ENCODE measurements at places on chromosomes 13 and 19. TPM values are rescaled to one million over a fixed set of nuclear protein-coding genes. Genes with fewer than 3 reads are reported as not detected.
A peak's percentile ranks its signal among the peaks of the same experiment; 100 is the strongest.

The ZNF66 gene
- 4.1 TPM for polyA plus RNA-seq

The FTL gene
- 3,820 TPM for polyA plus RNA-seq

The NEK3 gene
- polyA plus RNA-seq = 5.0 TPM

The CEACAM21 gene
- 27.7 TPM for polyA plus RNA-seq

DNA sequence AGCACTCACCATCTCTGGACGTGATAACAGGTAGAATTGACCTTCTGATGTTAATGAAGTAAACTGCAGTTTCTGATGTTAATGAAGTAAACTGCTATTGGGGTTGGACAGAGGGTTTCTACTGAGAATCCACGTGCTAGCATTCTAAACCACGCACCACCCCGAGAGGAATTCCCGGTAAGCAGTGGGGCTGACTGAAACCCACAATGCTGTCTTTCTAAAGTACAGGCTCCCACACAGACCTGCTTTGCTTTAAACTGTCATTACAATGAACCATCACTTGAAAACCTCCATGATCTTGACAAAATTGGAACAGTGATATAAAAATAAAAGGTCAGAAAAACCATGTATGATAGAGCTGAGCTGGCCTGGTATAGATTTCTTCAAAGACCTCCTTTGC lies 559.0 kb downstream of the FGF9 start:
- no peaks in the 10 kb centered on the region for H3K36me3 ChIP-seq
- H3K27ac ChIP-seq = no peak overlapping the region
- no peaks in the 10 kb centered on the region for H3K27me3 ChIP-seq
- H3K4me1 ChIP-seq = no peaks in the 10 kb centered on the region
- H3K4me3 ChIP-seq = no peak overlapping the region

DNA sequence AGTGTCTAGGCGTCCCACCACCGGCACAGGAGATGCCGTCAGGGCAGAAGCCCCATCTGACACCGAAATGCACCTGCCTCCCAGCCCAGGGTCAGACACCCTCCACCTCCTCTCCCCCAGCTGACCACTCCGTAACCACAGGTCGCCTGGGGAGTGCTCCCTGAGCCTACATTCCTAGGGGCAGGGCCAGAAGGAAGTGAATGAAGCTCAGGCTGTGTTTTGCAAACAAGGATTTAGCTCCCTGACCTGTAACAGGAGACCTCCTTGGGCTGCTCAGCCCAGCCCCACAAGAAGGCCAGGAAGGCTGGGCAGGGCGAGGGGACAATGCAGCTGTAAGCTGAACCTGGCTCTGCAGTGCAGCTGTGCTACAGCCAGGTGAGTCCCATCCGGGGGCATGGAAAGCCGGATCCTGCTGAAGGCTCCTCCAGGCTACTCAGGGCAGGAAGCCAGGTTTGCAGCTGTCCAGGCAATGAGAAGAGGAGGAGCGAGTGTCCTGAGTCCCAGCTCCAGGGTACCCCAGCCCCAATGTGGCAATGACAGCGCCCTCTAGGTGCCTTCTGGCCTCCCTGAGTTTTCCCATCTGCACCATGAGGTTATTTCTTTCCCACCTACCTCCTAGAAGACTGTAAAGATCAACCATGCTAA lies 42.1 kb downstream of the RHPN2 start:
- no peaks in the 10 kb centered on the region for H3K36me3 ChIP-seq
- DNase-seq = no peak
- no peak overlapping the region for H3K27ac ChIP-seq
- no peak overlapping the region for H3K4me3 ChIP-seq

- no peaks in the 10 kb centered on the region for H3K36me3 ChIP-seq
- H3K4me3 ChIP-seq = no peak overlapping the region
- no peak overlapping the region for H3K27ac ChIP-seq
- peaks cover 14% of the 10 kb centered on the region for H3K4me1 ChIP-seq
- no peaks in the 10 kb centered on the region for H3K27me3 ChIP-seq
- DNase-seq = no peak
Measured at GRCh38 chr13:73952648-73953047, 181.6 kb downstream of the KLF12 start.

GRCh38 chr19:47729468-47729798 lies 15.9 kb upstream of the NOP53 start:
- H3K27ac ChIP-seq = no peak overlapping the region
- peak overlapping the region; percentile 17 for H3K4me3 ChIP-seq
- no peaks in the 10 kb centered on the region for H3K36me3 ChIP-seq
- DNase-seq = no peak
- H3K27me3 ChIP-seq = no peaks in the 10 kb centered on the region
- H3K4me1 ChIP-seq = peaks cover 4% of the 10 kb centered on the region

Measured in naive thymus-derived CD4-positive, alpha-beta T cell (primary cell).